Activated T-helper 1 cell treated with Interleukin-2 at 50 U/mL for 16 hours (primary cell): ENCODE measurements at places on chromosomes 7 and 10.

DNA sequence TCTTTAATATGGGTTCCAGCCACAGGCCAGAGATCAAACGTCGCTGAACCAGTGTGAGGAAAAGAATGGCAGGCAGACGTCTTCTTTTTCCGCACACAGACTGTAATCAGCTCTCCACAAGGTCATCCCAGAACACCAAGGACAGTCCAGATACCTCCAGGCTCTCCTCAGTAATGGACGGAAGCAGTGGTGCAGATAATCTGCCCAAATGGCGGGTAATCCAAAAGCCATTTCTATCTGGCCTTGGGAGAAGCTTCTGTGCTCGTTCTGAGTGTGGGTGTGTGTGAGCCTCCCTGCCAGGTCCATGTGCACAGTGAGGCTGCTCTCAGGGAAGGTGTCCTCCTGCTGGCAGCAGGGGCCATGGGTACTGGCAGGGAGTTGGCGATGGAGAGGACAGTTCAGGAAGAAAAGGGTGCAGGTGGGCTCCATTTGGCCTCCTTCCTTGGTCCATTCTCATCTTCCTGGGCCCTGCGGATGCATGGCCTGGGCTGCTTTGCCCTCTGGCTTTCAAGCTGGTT lies 15.6 kb upstream of the TEX36 start:
- DNase-seq = no peak

GRCh38 chr10:120508393-120508792 lies 51.4 kb downstream of the PLPP4 start:
- no peak for DNase-seq

DNA sequence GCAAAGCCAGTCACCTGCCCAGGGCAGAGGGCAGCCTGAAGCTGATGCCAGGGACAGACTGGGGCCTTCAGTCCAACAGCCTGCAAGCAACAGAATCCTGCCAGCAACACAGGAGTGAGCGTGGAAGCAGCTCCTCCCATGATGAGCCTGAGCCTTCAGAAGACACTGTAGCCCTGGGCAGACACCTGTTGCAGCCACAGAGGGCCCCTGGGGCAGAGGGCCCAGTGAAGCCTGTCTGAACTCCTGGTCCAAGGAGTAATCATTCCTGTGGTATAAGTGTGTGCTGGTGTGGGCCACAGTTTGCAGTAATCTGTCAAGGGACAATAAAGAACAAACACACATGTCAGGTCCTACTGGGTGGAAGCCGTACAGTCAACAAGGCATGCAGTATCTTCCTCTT lies 2.9 kb upstream of the PFKP start:
- DNase-seq = no peak

DNA sequence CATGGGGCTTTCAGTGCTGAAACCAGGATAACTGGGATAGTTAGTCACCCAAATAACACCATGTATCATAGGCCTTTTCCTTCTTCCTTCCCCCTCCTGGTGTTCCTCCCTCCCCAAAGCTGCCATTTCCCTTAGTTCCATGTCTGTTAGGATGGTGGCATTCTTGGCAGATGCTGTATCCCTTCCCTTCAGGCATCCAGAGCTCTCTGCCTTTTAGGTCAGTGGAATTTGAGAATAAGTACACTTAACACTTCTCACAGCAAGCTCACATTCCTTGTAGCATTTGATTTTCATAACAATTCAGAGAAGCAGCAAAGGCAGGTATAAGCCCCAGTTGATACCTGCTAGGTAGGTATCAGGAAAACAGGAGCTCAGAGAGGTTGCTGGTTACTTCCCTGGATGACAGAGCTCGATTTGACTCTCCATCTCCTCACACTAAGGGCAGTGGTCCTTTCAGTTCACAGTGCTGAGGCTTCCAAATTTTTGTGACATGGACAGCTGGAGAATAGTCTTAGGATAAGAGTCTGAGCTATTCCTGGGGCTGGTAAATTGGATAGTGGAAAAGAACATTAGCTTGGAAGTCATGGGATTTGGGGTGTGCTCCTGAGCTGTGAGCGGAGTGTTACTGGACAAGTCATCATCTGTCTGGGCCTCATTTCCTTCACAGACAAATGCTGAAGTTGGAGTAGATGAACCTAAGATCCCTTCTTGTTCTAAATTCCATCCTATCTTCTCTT lies 108.7 kb upstream of the RHOBTB1 start:
- no peak for DNase-seq

DNA sequence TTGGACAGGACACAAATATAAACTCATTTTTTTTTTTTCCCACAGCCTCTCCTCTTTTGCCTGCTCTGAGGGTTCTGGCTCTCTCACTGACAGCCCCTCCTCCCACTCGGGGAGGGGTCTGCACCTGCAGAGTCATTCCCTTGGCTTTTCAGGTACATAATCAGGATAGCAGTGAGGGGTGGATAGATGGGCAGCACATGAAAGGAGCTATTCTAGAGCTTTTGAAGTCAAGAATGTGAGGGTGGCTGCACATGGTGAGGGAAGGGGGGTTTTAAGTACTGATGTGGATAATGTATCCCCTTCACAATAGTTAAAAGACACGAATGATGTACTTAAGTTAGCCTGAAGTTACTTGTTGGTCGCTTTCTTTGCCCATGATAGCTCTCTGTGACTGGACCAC lies 76.2 kb downstream of the CFAP58 start:
- DNase-seq = no peak

DNA sequence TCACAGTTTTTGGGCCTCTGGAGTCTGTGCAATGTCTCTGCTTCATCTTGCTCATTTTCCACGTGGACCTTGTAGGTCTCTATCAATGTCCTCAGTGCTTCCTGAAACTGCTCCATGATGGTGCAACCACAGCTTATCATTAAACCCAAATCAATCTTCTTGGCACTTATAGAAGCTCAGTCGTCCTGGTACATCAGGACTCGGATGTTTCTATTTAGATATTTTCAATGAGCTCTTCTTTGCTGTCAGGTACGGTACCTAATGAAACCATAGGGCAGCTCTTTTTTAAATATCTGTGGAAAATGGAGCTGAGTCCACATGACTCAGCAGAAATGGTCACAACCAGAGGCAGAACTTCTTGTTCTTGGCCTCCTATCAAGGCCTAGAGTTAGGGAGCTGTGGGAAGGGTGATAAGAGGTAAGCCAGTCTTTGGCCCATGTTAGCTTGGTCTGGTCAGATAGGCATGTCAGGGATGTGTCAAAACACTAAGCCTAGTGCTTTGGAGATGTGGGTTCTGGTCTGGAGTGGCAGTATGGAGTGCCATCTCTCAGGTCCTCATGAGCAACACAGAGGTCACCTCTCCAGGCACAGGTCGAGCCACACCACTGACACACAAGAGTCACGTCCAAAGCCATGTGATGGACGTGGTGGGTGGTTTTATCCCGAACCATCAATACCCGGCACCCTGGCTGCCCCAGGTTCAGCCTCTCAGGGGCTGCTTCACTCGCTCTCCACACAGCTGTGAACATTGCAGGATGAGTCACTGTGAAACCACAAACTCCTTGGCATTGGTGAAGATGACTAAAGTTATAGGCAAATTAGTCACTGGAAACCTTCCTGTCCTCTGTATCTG lies 87.0 kb downstream of the TBXAS1 start:
- DNase-seq = peak; percentile 24

- no peak for DNase-seq
These were observed 15.2 kb upstream of the EGR2 start for GRCh38 chr10:62831346-62831745.

DNA sequence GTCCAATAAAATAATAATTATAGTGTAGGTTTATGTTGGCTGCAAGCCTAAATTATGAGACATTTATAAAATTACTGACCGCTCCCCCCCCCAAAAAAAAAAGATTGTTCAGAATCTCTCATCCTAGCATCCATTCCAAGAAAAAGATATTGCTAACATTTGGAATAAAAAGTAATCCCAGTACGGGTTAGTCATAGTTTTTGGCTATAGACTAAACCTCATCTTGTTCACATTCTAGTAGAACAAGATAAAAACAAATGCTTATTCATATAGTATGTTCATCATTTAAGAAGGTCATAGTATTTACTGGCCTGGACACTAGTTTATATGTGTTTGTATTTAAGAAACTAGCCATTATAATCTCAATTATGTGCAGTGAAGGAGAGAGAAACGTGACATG lies 44.0 kb downstream of the ADK start:
- DNase-seq = no peak

GRCh38 chr7:8056439-8056838 lies 87.8 kb downstream of the GLCCI1 start:
- DNase-seq = no peak

DNA sequence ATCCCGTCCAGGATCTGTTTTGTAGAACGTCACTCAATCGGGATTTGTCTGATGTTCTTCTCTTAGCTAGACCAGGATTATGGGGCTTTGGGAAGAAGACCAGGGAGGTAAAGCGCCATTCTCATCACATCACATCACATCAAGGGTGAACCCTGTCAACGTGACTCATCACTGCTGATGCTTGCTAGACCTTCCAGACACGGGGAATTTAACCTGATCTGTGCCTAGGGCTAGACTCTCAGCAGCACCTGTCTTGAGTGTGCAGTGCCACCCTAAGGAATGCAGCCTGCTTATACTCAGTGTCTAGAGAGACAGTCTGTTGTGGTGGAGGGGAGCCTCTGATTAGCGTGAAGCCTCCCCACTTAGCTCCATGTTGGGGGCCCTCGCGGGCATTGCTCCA lies 678.6 kb upstream of the FOXK1 start:
- no peak for DNase-seq

DNA sequence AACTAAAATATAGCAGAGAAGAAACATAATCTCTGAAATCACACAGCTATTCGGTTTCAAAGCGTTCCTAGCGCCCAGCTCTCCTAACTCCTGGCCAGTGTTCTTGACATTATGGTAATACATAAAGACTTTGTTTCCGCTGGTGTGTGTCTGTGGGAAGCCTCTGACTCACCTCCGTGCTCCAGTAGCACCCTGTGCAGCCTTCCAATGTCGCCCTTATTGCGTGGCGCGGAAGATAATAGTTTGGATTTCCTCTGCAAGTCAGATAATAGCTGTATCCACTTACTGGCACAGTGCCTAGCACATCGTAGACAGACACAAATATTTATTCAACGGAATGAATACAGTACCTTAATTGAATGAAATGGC lies 570 bp downstream of the BMS1 start:
- no peak for DNase-seq

- DNase-seq = no peak
These were observed 152.4 kb downstream of the ARID5B start for GRCh38 chr10:62053860-62054259.

DNA sequence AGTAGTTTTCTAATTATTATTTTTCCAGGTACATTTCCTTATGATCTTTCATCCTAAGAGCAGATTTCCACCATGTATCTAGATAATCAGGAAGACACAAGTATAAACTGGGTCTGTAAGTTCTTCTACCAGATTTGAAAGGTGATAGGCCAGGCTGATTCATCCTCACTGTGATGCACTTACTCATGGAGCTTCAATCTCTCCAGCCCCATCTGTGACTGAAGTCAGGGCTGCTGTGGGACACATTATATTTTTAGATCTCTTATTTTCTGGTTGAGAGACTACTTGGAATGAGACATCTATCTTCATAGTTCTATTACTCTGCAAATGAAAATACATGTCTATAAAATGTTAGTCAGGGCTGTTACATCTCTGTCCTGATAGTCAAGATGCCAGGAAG lies 85.5 kb upstream of the SLC25A13 start:
- no peak for DNase-seq

DNA sequence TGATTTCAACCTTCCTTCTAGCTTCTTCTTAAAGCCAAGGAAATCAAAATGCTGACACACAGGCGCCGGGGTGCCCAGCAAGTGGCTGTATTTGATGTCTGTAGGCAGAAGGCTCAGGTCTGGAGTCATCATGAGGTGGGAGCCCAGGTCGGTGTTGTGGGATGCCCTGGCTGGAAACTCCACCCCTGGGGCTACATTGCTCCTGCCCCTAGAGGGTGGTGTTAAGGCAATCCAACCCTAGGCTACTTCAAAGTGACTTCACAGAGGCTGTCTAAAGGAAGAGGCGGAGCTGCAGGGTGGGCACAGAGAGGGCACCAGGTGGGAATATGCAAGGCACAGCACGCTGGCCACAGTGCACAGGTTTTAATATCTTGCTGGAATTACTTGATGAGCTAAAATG lies 200.9 kb downstream of the ADAM12 start:
- DNase-seq = no peak

GRCh38 chr7:34220506-34221185 lies 315.3 kb downstream of the BMPER start:
- DNase-seq = no peak

DNA sequence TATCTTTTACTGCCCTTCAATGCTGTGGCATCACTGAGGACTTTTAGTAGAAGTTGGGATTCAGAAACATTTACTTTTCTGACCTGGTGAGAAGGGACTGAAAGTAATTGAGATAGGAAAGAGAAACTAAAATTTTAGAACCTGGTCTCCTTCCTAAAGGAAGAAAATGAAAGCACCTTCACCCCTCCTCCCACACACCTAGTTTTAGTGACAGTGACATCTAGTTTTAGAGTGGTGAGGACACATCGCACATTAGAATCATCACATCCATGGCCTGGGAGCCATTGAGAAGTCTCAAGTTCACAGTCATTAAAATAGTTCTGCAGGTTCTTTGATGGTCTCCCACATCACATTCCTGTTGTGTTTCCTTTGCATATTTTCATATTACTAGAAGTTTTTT lies 16.1 kb downstream of the TAS2R41 start:
- DNase-seq = no peak

GRCh38 chr7:89334797-89335196 lies 539.3 kb upstream of the TEX47 start:
- no peak for DNase-seq

DNA sequence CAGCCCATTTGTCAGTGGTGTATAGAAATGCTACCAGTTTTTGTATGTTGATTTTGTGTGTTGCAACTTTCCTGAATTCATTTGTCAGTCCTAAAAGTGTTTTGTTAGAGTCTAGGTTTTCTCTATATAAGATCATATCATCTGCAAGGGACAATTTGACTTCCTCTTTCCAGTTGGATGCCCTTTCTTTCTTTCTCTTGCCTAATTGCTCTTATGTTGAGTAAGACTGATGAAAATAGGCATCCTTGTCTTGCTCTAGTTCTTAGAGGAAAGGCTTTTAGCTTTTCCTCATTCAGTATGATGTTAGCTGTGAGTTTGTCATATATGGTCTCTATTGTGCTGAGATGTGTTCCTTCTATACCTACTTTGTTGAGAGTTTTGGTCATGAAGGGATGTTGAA lies 161.7 kb upstream of the TPK1 start:
- DNase-seq = no peak

GRCh38 chr10:53899463-53900160 lies 901.4 kb downstream of the PCDH15 start:
- DNase-seq = no peak

GRCh38 chr10:110421512-110422138 lies 76.1 kb upstream of the DUSP5 start:
- DNase-seq = no peak

GRCh38 chr10:34241226-34242000 lies 573.7 kb downstream of the PARD3 start:
- no peak for DNase-seq

- no peak for DNase-seq
These were observed 237.9 kb downstream of the NEBL start for GRCh38 chr10:20659225-20659624.

GRCh38 chr10:12902135-12902572 lies 99.4 kb downstream of the CCDC3 start:
- DNase-seq = no peak
